ENCODE measurements at places on chromosomes 5 and 9.
A peak's percentile ranks its signal among the peaks of the same experiment; 100 is the strongest.

GRCh38 chr5:156681265-156681664 is 168.8 kb upstream of the PPP1R2B start:
- no peak for DNase-seq

GRCh38 chr9:97598461-97599288 is 34.5 kb downstream of the TSTD2 start:
- no peak for DNase-seq

GRCh38 chr5:147882586-147883313 is 4.2 kb downstream of the SCGB3A2 start:
- no peak for DNase-seq

DNA sequence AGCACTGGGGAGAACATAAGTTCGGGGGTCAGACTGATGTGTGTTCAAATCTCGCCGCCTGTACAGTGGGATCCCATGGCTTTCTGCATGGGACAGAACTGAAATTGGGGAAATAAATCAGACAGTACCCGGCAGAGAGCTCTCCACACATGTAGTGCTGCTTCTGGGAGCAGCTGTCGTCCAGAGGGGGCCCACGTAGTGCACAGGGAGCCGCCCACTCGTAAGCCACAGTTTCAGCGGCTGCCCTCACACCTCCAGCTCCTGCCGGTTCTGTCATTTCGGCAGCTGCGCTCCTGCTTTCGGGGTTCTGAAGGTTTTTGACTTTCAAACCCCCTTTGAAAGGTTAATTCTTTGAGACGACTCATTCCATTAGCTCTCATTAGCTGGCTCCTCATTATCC is 83.1 kb downstream of the OLFM1 start:
- DNase-seq: no peak

GRCh38 chr9:137198051-137198901 is 2.3 kb downstream of the TPRN start:
- no peak for DNase-seq

- DNase-seq: no peak
Observed at GRCh38 chr5:20109326-20109725, 121.3 kb upstream of the CDH18 start.

GRCh38 chr5:16539169-16539666 is 73.6 kb upstream of the ZNF622 start:
- peak; percentile 91 for DNase-seq

- DNase-seq: no peak
Observed at GRCh38 chr5:118290204-118290603, 698.1 kb downstream of the DTWD2 start.

- no peak for DNase-seq
Observed at GRCh38 chr5:57581222-57581621, 98.6 kb upstream of the ACTBL2 start.

GRCh38 chr9:5949103-5949699 is 58.5 kb downstream of the MLANA start:
- DNase-seq: no peak

DNA sequence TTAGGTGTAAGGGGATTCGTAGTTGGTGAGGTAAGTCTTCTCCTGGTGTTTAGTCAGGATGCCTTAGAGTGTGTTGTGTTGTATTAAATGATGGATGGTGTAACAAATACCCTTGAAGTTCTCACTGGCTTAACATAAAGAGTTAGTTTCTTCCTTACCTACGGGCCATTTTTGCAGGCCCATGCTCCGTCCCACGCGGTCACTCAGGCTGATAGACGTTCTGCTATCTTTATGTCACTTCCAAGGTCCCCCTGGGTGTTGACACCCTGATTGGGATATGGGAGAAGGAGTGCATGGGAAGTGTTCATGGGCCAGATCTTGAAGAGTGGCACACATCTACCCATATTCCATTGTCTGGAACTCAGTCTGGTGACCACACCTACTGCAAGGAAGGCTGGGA is 214.0 kb downstream of the MAST4 start:
- DNase-seq: no peak

DNA sequence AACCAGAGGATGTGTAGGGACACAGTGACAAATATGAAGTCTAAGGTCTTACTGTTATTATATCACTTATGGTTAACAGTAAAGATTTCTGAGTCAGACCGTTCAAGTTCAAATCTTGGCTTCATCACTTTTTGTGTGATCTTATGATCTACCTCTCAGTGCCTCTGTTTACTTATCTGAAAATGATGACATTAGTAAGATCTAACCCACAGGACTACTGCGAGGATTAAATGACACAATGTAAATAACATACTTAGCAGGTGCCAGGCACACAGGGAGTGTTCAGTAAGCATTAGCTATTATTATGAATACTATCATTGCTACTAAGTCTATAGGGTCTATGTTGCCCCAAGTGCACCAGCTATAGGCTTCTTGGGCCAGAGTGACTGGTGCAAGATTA is 2.0 kb downstream of the IRF1 start:
- no peak for DNase-seq

DNA sequence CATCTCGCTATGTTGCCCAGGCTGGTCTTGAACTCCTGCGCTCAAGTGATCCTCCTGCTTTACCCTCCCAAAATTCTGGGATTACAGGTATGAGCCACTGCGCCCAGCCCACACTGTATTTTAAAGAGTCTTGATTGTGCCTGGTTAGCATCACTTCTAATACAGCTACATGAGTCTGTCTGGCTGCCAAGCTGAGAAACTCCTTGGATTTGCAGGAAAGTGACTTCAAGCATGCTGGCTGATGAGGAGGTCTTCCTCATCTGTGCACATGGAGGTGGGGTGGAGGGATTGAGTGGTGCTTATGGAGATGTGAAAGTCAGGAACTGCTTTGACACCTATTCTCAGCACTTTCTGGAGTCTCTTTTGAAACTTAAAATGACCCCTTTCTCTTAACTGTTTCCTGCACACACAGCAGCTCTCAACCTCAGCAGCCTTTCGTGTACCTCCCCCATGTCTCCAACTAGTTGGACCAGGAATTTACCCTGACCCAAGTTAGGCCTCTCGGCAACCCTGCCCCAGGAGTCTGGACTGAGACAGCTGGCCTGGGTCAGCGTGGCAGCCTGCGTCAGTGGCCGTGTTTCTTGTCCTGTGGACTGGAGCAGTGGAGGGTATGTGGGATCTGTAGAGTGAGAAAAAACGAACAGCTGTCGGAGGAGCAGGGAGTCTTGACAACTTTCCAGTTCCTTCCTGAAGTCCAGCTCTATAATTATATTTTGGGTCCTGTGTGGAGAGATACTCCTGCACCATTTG is 72.5 kb downstream of the ACER2 start:
- DNase-seq: no peak

DNA sequence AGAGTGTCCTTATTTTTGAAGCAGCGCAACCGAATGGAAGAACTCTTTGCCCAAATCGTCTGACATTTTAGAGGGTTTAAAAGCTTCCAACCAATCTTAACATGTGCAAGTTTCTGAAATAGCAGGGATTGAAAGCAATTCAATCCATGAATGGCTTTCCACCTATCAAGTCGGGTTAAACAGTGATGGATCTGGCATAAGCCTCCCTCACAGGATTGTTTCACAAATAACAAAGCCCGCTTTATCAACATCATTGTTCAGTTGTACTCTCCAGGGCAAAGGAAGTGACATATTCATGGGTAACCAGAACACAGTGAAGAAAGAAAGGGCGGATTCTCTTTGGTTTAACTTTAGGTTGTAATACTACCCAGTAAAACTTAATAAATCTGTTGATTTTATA is 497.3 kb downstream of the MTRR start:
- DNase-seq: no peak

GRCh38 chr9:129414377-129414992 is 206.4 kb downstream of the C9orf50 start:
- DNase-seq: no peak

- DNase-seq: no peak
Observed at GRCh38 chr9:124511426-124511840, 4.2 kb upstream of the NR5A1 start.

GRCh38 chr5:94243612-94244011 is 374.8 kb downstream of the KIAA0825 start:
- no peak for DNase-seq

DNA sequence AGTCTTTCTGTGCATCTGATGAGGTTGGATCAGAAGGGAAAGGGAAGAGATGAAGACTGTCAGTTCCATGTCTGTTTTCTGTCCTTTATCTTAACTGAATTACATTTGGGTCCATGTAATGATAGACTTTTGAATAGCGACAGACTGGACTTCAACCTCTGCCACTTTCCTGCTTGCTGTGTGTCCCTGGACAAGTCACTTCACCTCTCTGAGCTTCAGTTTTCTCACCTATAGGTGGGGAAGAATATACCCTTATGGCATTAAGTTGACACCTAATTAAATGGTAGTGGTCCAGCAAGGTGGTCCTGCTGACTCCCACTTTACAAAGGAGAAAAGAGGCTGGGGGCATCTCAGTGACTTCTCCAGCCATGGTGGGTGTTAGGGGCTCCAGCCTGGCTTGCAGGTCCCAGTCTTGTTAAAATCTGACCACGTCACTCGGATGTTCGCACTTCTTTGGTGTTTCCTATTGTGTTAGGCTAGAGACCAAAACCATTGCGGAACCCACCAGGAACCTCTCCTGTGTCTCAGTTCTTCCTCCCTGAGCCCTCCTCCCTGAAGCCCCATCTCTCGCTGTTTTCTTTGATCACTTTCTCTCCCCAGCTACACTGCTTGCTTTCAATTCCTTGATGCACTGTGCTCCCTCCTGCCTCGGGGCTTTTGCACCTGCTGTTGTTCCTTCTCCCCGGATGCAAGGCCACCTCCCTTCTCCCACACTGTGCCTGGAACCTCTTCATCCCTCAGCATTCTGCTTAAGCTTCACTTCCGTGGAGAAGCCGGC is 256.5 kb downstream of the NSG2 start:
- DNase-seq: no peak

DNA sequence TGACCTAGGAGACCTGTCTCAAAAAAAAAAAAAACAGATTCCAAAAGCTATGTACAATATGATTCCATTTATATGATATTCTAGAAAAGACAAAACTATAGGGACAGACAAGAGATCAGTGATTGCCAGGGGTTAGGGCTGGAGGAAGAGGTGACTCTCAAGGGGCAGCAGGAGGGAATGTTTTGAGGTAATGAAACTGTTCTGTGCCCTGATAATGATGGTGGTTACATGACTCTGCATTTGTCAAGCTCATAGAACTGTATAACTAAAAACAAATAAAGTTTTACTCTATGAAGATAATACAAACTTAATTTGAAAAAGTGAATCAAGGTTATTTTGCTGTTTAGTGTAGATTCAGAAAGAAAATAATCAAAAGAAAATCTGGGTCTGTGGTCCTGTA is 125.3 kb upstream of the IQGAP2 start:
- DNase-seq: no peak

GRCh38 chr9:128497824-128498610 is 6.5 kb upstream of the GLE1 start:
- DNase-seq: no peak

DNA sequence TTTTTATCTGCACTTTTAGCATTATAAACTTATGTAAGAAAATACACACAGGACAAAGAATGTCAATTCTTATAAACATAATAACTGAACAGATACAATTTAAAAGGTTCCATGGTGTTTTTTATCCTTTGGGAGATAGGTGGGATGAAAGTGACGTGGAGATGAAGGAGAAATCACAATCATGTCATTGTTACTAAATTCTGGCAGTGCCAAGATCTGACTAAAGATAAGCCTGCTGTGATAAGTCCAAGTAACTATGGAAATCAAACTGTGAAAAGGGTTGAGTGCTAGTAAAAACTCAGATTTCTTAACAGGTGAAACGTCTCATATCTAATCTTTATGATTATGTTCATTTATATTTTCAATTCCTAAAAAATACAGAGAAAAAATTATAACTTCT is 11.1 kb downstream of the LEAP2 start:
- no peak for DNase-seq

- DNase-seq: no peak
Observed at GRCh38 chr5:167145841-167146240, 1145.6 kb upstream of the WWC1 start.

DNA sequence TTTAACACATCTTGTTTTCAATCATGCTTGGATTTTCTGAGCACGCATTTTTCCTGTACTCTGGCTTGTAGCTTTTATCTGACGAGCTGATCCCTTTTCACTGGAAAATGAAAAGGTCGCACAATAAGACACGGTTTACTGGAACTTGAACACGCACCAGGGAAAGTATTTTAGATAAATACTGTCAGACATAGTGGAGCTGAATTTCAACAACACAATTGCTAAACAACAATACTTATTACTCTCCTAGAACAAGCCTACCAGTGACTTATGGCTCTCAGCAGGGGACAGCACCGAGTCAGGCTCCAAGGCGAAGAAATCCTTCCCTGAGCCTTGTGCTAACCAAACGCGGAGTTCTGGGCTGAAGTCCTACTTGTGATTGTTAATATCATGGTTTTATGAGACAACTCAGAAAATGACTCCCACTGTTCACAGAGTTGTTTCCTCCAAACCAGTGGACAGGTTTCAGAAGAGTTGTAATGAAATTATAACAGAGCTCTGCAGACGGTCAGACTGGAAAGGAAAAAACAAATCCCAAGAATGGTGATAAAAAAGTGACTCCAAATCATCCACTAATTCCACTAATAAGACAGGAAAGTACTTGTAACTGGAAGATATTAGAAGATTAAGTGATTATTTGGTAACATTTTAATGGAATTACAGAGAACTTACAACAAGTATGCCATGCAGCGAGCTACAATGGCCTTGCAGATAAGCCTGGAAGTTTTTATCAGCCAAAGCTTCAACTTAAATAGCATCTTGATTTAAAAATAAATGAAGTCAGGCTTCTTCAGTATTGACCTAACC is 359.6 kb downstream of the EBF1 start:
- no peak for DNase-seq

- DNase-seq: no peak
Observed at GRCh38 chr9:89978185-89978584, 373.4 kb downstream of the GADD45G start.

- no peak for DNase-seq
Observed at GRCh38 chr5:9054821-9055589, 490.9 kb downstream of the SEMA5A start.

DNA sequence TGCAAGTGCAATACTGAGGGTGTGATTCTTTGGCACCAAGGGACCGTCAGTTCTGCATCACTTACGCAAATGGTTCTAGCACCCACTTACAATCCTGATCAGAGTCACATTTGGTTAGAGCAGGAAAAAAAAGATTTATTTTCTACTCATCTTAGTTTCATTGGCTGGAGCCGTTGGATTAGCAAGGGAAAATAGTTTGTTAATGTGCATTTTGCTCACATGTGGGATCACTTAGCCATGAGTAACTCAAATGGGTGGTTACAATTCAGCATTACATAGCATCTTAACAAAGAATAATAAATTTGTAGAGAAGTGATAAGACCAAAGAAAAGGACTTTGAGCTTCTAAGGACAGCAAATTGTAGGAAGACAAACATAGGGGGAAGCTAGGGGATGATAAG is 216.9 kb downstream of the AUH start:
- no peak for DNase-seq

- DNase-seq: no peak
Observed at GRCh38 chr5:54741711-54742110, 224.2 kb downstream of the SNX18 start.

GRCh38 chr5:25944786-25945185 is 1093.6 kb downstream of the CDH9 start:
- no peak for DNase-seq

GRCh38 chr5:61625681-61626621 is 293.9 kb downstream of the ZSWIM6 start:
- DNase-seq: peak; percentile 84
